ENCODE measurements at places on chromosomes 1 and 21.

DNA sequence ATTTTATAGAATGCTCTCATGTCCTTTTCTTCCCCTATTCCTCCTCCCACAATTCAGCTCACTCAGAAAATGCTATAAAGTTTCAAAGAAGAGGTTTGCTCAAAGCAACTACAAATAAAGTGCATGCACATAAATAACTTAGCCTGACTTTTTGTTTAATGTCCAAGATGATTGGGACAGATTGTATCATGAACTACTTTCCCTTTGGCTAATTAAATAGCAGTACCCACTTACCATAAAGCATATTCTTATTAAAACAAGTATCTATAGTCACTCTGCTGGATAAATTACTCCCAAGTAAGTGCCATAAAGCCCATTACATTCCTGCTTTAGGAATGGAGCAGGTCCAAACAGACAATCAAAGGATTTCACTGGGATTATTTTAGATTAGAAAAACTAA lies 576.0 kb downstream of the LMO4 start:
- DNase-seq, result no peak
- no peak overlapping the region for H3K4me3 ChIP-seq
- H3K27ac ChIP-seq, result no peak overlapping the region
- no peaks in the 10 kb centered on the region for H3K4me1 ChIP-seq
- H3K27me3 ChIP-seq, result no peaks in the 10 kb centered on the region

- no peaks in the 10 kb centered on the region for H3K36me3 ChIP-seq
- peaks cover 42% of the 10 kb centered on the region for H3K4me1 ChIP-seq
- DNase-seq, result no peak
- H3K27ac ChIP-seq, result no peak overlapping the region
- H3K4me3 ChIP-seq, result no peak overlapping the region
These were observed 253.4 kb downstream of the RHOU start for GRCh38 chr1:228988664-228989063.

GRCh38 chr1:226526801-226527595 lies 21.6 kb upstream of the STUM start:
- no peak for DNase-seq
- no peaks in the 10 kb centered on the region for H3K4me1 ChIP-seq
- H3K27ac ChIP-seq, result no peak overlapping the region

DNA sequence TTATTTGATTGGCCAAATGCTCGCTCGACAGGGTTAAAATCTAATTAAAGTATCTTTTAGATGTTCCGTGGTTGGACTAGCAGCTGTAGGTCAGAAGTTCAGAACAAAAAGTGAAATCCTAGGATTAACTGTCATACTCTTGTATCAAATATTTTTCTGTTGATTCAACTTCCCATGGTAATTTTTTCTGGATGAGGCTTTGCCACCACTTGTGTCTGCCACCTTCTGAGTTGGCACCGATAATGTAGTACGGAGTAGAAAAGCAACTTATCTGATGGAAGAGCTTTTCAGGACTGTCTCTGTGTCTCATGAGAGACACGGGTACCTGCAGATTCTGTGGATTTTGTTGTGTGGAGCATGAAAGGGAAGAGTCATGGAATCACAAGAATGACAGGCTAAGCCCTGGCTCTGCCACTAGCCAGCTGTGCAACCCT lies 44.6 kb upstream of the CNN3 start:
- DNase-seq, result no peak
- H3K27ac ChIP-seq, result peak overlapping the region; percentile 56
- H3K4me3 ChIP-seq, result no peak overlapping the region
- peaks cover 15% of the 10 kb centered on the region for H3K4me1 ChIP-seq

- H3K4me3 ChIP-seq, result no peak overlapping the region
- H3K36me3 ChIP-seq, result peaks cover 11% of the 10 kb centered on the region
- peaks cover 50% of the 10 kb centered on the region for H3K4me1 ChIP-seq
- no peak for DNase-seq
These were observed 29.0 kb downstream of the SSBP3 start for GRCh38 chr1:54377040-54377691.

DNA sequence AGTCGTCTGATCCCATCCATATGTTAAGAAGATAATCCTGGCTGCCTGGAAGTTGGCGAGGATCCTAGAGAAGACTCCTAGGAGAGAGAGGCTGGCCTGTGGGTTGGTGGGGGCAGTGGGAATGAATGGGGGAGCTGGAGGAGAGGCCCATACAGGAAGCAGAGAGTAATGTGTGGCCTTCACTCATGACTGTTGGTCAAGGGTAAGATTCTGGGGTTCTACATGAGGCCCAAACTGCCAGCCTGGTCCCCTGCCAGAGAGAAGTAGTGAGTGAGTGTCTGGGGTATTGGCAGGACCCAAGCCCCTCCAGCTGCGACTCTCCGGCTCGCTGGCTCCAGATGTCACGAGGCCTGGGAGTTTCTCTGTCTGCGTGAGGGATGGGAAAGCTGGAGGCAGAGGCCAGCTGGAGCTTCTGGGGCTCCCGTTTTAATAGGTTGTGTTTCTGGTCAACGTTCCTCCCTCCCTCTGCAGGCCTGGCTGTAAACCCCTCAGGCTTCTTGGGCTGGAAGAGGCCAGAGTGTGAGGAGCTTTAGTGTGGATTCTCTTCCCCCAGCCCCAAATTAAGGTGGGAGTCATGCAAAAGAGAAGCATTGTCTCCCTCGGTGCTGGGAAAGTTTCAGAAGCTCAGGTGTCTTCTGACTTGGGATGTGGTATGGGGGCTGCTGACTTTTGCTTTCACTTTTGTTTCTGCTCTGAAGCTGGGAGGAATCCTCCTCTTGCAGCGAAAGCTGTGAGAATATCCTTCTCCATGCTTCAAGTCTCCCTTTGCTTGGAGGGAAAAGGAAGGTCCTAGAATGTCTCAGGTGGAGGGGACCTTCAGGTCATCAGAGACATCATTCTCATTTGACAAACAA lies 2.6 kb downstream of the TMEM51 start:
- no peak for DNase-seq
- H3K36me3 ChIP-seq, result no peaks in the 10 kb centered on the region
- H3K4me1 ChIP-seq, result peaks cover 66% of the 10 kb centered on the region
- peak overlapping the region; percentile 56 for H3K27ac ChIP-seq
- no peaks in the 10 kb centered on the region for H3K27me3 ChIP-seq

- no peak overlapping the region for H3K4me3 ChIP-seq
- H3K27ac ChIP-seq, result no peak overlapping the region
- H3K36me3 ChIP-seq, result no peaks in the 10 kb centered on the region
- H3K27me3 ChIP-seq, result no peaks in the 10 kb centered on the region
- no peaks in the 10 kb centered on the region for H3K4me1 ChIP-seq
- no peak for DNase-seq
These were observed 218.2 kb downstream of the GIPC2 start for GRCh38 chr1:78263946-78264345.

- DNase-seq, result no peak
- H3K27me3 ChIP-seq, result no peaks in the 10 kb centered on the region
- H3K4me3 ChIP-seq, result no peak overlapping the region
- no peaks in the 10 kb centered on the region for H3K4me1 ChIP-seq
These were observed 33.0 kb upstream of the IFI44L start for GRCh38 chr1:78587211-78587610.

DNA sequence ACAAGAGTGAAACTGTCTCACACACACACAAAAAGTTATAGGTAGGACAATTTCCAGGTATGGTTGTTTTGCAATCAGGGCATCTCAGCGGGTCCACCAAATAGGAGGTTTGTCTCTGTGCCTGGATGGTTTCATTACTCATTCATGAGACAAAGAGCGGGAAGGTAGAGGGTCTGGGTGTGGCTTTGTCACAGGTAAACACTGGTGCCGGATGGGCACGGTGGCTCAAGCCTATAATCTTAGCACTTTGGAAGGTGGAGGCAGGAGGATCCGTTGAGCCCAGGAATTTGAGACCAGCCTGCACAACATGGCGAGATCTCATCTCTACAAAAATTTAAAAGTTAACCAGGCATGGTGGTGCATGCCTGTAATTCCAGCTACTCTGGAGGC lies 16.3 kb upstream of the ERVH48-1 start:
- H3K27ac ChIP-seq, result no peak overlapping the region
- H3K4me1 ChIP-seq, result no peaks in the 10 kb centered on the region
- no peak overlapping the region for H3K4me3 ChIP-seq
- H3K36me3 ChIP-seq, result no peaks in the 10 kb centered on the region

DNA sequence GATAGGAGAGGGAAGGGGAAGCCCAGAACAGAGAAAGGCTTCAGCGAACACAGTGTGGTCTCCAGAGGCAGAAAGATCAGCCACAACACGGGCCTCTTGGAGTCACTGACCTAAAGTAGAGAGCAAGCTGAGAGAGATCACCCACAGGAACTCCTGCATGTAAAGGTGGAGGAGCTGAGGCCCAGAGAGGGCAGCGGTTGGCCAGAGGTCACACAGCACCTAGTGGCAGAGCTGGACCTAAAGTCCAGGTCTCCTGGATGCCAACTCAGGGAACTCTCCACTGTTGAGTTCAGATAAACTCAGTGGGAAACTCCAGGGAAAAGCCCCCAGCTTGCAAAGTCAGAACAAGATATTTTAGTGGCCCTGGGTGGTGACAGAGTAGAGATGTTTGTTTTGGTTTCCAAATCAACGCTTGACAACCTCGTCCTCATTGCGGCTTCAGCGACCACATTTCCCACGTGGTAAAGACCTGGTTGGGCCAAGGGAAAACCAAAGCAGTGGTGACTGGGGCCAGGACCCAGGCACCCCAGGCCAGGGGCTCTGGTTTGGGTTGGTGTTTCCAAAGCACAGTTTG lies 4.6 kb downstream of the IFFO2 start:
- no peak for DNase-seq
- no peaks in the 10 kb centered on the region for H3K36me3 ChIP-seq
- H3K27ac ChIP-seq, result peak overlapping the region; percentile 91
- H3K27me3 ChIP-seq, result no peaks in the 10 kb centered on the region

DNA sequence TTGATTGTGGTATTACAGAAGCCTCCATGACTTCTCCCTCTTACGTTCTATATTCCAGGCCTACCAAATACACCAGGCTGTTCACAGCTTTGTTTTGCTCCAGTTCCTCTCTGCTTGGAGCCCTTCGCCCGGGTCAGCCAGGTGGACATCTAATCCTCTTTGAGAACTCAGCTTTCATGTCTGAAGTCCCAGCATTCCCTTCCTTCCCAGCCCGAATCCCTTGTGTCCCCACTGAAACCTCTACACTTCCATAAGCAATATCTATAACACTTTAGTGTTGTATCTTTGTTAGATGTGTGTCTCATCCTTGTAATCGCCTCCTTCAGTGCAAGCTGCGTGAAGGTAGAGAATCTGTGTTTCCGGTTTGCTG lies 1.9 kb downstream of the RNF11 start:
- H3K4me3 ChIP-seq, result peak overlapping the region; percentile 89
- H3K4me1 ChIP-seq, result peaks cover 57% of the 10 kb centered on the region
- DNase-seq, result no peak
- peak overlapping the region; percentile 9 for H3K27ac ChIP-seq

GRCh38 chr1:200367841-200368534 lies 41.8 kb downstream of the ZNF281 start:
- no peaks in the 10 kb centered on the region for H3K27me3 ChIP-seq
- no peaks in the 10 kb centered on the region for H3K36me3 ChIP-seq
- H3K27ac ChIP-seq, result no peak overlapping the region
- H3K4me3 ChIP-seq, result no peak overlapping the region
- DNase-seq, result no peak
- H3K4me1 ChIP-seq, result peaks cover 13% of the 10 kb centered on the region

- no peaks in the 10 kb centered on the region for H3K4me1 ChIP-seq
- no peak for DNase-seq
- no peak overlapping the region for H3K4me3 ChIP-seq
These were observed 152.5 kb downstream of the HMCN1 start for GRCh38 chr1:185886671-185887070.

GRCh38 chr21:43333298-43334062 lies 93.5 kb downstream of the SIK1 start:
- peak overlapping the region; percentile 81 for H3K27ac ChIP-seq
- DNase-seq, result peak; percentile 79
- H3K4me3 ChIP-seq, result no peak overlapping the region
- H3K4me1 ChIP-seq, result peaks cover 22% of the 10 kb centered on the region
- H3K27me3 ChIP-seq, result no peaks in the 10 kb centered on the region

- no peaks in the 10 kb centered on the region for H3K36me3 ChIP-seq
- H3K4me1 ChIP-seq, result no peaks in the 10 kb centered on the region
- H3K27me3 ChIP-seq, result no peaks in the 10 kb centered on the region
- H3K27ac ChIP-seq, result no peak overlapping the region
- H3K4me3 ChIP-seq, result no peak overlapping the region
These were observed 417.1 kb downstream of the KIF26B start for GRCh38 chr1:245571815-245572294.

- H3K27ac ChIP-seq, result no peak overlapping the region
- H3K36me3 ChIP-seq, result peaks cover 60% of the 10 kb centered on the region
- DNase-seq, result no peak
- no peaks in the 10 kb centered on the region for H3K27me3 ChIP-seq
- H3K4me3 ChIP-seq, result no peak overlapping the region
These were observed 8.5 kb upstream of the CTRC start for GRCh38 chr1:15429701-15430149.

- no peak overlapping the region for H3K27ac ChIP-seq
- H3K27me3 ChIP-seq, result no peaks in the 10 kb centered on the region
- no peak for DNase-seq
- H3K36me3 ChIP-seq, result peaks cover 26% of the 10 kb centered on the region
- H3K4me1 ChIP-seq, result no peaks in the 10 kb centered on the region
These were observed 19.3 kb downstream of the OBSCN start for GRCh38 chr1:228226956-228227791.

- no peaks in the 10 kb centered on the region for H3K36me3 ChIP-seq
- no peaks in the 10 kb centered on the region for H3K4me1 ChIP-seq
- H3K4me3 ChIP-seq, result no peak overlapping the region
- H3K27me3 ChIP-seq, result no peaks in the 10 kb centered on the region
These were observed 634.9 kb downstream of the LMO4 start for GRCh38 chr1:87963556-87963955.

GRCh38 chr1:214445199-214445598 lies 106.2 kb downstream of the PTPN14 start:
- no peak for DNase-seq
- H3K4me3 ChIP-seq, result no peak overlapping the region
- no peaks in the 10 kb centered on the region for H3K27me3 ChIP-seq
- H3K4me1 ChIP-seq, result peaks cover 5% of the 10 kb centered on the region
- H3K36me3 ChIP-seq, result no peaks in the 10 kb centered on the region

DNA sequence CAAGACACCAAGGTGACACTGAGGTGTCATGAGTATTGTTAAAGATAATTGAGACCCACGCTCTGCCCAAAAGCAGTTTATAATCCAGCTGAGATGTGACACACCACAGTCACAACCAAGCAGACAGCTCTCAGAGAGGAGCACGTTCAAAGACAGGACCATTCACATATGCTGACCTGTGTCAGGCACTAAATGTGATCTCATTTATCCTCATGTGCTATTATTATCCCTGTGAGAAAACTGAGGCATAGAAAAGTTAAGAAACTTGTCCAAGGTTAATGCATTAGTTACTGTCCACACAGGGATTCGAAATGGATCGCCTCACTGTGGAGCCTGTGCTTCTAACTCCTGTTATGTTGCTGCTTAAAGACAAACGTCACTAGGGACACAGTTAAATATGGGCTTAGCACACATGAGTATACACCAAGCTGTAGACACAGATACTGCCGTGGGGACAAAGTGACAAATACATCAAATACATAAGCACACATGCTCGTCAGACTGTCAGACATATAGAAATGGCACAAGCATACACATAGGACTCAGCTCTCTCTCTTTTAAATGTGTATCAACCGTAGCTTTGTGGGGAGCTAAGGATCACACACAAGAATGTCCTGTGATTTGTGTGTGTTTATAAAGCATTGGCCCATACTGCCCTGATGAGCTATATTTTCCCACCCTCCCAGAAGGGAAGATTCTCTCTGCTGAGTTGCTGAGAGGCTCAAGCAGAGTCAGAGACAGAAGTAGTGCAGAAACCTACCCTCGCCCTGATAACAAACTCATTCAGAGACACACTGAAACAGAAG lies 3.5 kb upstream of the IGSF8 start:
- H3K36me3 ChIP-seq, result no peaks in the 10 kb centered on the region
- H3K4me3 ChIP-seq, result no peak overlapping the region
- no peaks in the 10 kb centered on the region for H3K27me3 ChIP-seq
- H3K4me1 ChIP-seq, result peaks cover 31% of the 10 kb centered on the region
- H3K27ac ChIP-seq, result peak overlapping the region; percentile 33
- DNase-seq, result no peak
